ENCODE measurements at places on chromosomes 4 and X. TPM values are rescaled to one million over a fixed set of nuclear protein-coding genes. Genes with fewer than 3 reads are reported as not detected.
A peak's percentile ranks its signal among the peaks of the same experiment; 100 is the strongest.

The TFDP3 gene
- not detected for total RNA-seq

The DMP1 gene
- total RNA-seq, result not detected

The SETD7 gene
- total RNA-seq, result 63.6 TPM

The ARSJ gene
- total RNA-seq, result 80.9 TPM

The AKAP4 gene
- total RNA-seq, result not detected

The GYPE gene
- not detected for total RNA-seq

The PAK3 gene
- 0.46 TPM for total RNA-seq

The CCKAR gene
- not detected for total RNA-seq

The HDX gene
- 4.2 TPM for total RNA-seq

DNA sequence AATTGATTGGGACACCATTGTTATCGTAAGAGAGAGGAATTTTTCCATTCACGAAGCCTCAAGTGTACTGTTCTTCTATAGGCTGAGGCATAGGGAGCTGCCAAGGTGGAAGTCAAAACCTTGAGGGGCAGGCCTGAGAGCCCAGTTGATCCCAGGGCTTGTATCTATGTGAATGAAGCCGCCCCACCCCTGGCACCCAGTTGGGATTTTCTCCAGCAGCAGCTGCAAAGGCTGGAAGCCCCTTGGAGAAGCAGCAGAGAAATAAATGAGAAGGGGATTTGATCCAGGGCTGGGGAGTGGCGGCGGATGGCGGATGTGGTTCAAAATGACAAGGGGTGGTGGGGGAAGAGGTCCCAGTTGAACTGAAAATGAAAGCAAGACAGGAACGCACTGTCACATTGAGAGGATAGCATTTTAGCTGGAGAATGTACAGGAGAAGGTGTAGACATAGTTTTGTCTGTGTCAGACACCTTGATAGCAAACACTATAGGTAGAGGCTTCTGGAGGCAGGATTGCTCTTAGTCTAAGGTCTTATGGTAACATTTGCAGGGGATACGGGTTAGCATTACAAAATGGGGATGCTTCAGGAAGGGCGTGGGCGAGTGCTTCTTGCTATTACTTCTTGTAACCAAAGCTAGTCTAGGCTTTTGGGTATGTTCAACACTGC, 32.6 kb downstream of the DOCK11 start:
- no peak for DNase-seq

- peak; percentile 95 for DNase-seq
These were observed 342.4 kb downstream of the BCOR start for GRCh38 chrX:39755143-39756032.

DNA sequence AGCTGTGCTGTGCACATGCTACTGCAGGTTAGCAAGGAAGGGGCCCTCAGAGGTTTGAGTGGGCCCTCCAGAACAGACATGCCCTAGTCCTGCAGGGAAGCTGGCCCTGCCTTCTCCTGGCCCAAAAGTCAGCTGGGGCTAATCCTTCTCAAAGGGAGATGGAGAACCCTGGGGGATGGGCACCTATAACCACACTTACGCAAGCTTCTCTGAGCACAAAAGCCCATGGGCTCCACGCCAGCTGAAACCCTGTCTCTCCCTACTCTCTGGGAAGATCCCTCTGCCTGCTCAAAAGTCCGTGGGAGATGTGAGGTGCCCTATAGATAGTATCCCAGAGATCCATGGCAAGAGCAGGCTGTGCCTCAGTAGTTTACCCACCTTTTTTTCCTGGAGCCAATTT, 58.9 kb upstream of the DKK2 start:
- peak; percentile 41 for DNase-seq

- DNase-seq, result no peak
These were observed 1.5 kb upstream of the PUDP start for GRCh38 chrX:7149411-7149810.

DNA sequence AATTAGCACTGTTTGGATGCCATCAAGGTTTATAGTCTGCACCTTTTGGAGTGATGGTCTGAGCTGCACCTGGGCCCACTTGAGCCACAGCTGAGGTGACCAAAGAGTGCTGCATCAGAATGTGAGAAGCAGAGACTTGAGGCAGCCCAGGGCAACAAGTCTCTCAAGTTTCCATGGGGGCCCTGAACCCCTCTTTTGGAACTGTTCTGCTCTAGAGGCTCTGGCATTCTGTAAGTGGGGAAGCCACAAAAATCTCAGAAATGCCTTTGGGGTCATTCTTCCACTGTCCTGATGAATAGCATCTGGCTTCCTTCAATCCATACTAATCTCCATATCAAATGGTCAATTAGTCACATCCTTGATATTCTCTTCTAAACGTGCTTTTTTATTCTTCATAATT, 298.4 kb upstream of the MAOA start:
- no peak for DNase-seq

- DNase-seq, result no peak
These were observed 47.8 kb downstream of the SEPSECS start for GRCh38 chr4:25112366-25112994.

DNA sequence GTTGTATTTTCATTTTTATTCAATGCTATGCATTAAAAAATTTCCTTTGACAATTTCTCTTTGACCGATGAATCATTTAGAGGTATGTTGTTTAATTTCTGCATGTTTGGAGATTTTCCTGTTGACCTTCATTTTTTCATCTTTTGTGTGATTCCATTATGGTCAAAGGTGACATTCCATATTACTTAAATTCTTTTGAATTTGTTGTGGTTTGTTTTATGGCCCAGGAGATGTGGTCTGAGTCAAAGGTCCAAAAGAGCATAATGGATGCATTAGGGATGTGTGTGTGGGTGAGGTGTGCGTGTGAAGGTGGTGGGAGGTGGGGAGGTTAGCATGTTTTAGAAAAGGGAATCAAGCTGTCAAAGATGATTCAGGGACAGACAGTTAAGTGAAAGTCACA, 76.0 kb upstream of the GIMD1 start:
- no peak for DNase-seq

GRCh38 chr4:52265781-52266525, 214.8 kb downstream of the SPATA18 start:
- no peak for DNase-seq

DNA sequence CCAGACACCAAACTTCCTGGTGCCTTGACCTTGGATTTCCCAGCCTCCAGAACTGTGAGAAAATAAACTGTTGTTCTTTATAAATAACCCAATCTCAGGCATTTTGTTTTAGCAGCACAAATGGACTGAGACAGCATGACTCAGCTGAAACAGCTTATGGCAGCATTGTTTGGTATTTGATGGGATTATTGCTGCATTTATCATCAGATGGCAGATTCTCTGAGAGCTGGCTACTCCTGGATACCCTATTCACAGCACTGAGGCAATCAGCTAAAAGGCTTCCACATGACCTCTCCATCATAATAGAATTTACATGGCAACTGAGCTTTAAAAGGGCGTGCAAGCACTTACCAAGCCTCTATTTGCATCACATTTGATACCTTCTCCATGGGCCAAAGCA, 623.1 kb upstream of the CPEB2 start:
- DNase-seq, result no peak

DNA sequence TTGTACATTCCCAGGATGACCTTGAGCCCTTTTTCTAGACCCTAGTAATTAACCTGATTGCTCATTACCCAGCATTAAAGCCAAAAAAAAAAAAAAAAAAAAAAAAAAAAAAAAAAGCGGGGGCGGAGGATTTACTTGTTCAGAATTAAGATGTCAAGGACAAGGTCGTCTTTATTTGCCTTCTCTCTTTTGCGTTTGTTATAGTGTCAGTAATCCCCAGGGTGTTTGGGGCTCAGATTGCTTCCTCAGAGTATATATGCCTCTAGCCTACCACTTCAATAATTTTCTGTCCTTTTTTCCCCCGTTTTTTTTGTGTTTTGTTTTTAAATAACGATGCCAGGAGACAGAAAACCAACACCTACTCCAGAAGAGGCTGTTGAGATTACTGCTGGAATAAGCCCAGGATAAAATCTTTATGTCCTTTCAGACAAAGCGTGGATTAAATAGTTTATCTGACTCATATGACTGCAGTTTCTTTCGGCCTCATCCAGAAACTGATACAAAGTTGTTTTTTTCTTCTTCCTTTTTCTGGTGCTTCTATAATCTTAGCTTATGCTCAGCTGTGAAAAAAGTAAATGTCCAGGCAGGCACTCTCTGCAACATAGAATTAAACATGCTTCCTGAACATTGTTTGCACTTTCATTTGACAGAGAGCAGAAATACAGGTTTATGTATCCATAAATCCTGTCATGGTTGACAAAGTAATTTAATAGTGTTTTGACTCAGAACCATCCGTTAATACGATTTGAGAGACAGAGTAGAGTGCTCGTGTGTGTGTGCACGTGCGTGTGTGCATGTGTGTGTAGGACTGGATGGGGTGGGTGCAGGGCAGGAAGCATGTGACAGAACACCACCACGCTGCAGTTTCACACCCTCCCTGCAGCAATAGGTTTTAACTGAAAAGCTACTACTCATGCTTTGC, 138.6 kb downstream of the AFF1 start:
- DNase-seq, result no peak

- DNase-seq, result no peak
These were observed 20.0 kb downstream of the NDP start for GRCh38 chrX:43953218-43953617.

DNA sequence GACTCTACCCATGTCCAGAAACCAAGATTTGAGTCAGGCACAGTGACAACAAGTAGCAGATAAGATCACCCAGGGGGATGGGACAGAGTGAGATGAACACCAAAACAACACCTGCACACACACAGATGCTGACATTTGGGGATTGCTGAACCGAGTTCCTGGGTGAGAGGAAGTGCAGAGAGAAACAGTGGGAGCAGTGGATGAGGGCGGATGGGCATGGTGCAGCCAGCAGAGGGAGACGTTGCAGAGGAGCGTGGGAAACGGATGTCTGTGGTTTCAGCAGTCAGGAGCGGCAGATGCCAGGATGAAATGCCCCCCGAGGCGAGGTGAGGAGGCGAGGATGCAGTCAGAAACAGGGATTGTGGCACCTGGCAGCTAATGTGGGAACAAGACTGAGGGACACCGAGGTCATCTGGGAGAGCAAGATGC, 78.6 kb upstream of the STS start:
- no peak for DNase-seq

DNA sequence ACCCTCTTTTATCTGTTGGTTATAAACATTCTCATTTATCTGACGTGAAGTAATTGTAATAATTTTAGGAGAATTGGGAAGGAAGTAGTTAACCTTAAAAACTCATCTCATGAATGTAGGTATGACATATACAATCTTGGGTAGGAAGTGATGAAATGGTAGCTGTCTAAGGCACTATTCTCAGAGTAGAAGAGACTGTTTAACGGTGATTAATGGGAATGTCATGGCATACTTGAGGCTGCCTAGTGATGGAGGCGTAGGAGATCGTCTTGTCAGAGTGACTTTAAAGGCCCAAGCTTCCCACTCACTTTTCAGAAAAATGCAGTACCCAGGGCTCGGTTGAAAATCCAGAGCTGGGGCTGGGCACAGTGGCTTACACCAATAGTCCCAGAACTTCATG, 19.4 kb upstream of the AGA start:
- no peak for DNase-seq

- no peak for DNase-seq
These were observed 1088.8 kb downstream of the ADGRL3 start for GRCh38 chr4:62288808-62289541.
